ENCODE measurements at places on chromosomes 11 and 22. TPM values are rescaled to one million over a fixed set of nuclear protein-coding genes. Genes with fewer than 3 reads are reported as not detected.
A peak's percentile ranks its signal among the peaks of the same experiment; 100 is the strongest.

The MS4A14 gene
- not detected for total RNA-seq

The KCNC1 gene
- not detected for total RNA-seq

GRCh38 chr11:111762981-111763643 is 3.1 kb downstream of the PPP2R1B start:
- 0 out of 2 replicates have a peak, but pooled peaks cover 2% of the 10 kb centered on the region for H3K27me3 ChIP-seq
- no peak for DNase-seq
- H3K36me3 ChIP-seq = peaks cover 57% of the 10 kb centered on the region
- H3K4me1 ChIP-seq = peaks cover 48% of the 10 kb centered on the region
- H3K27ac ChIP-seq = peak overlapping the region; percentile 6

- no peaks in the 10 kb centered on the region for H3K36me3 ChIP-seq
- peaks cover 13% of the 10 kb centered on the region for H3K4me1 ChIP-seq
- DNase-seq = no peak
- H3K4me3 ChIP-seq = no peak overlapping the region
- no peak overlapping the region for H3K27ac ChIP-seq
Measured at GRCh38 chr11:109424901-109425300, 2.9 kb downstream of the C11orf87 start.

DNA sequence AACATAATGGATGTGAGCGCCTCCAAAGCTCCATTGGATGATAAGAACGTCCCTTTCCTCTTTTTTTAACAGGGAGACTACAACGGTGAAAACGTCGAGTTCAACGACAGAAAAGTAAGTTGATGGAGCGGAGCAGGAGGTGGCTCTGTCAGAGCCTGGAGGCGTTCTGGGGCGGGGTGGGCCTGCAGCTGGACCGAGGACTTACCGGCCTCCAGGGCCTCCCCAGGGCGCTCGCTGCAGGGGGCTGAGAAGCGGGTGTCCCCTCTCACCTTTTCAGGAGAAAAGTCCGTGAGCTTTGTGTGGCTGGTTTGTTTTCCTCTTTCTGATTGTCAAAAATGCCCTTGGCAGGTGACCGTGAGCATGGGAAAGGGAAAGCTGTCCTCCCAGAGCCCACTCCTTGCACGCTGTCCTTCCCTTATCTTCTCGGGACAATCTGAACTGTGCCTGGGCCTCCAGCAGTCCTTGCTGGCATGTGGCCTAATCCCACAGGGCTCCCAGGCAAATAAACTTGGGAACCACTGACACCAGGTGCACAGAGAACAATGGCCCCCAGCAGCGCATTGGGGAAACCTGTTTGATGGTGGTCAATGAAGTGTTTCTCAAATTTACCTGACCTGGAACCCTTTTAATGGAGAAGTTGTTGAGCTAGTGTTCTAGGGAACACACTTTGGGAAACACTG is 38.4 kb downstream of the ANO1 start:
- peaks cover 6% of the 10 kb centered on the region for H3K36me3 ChIP-seq
- H3K4me3 ChIP-seq = no peak overlapping the region

DNA sequence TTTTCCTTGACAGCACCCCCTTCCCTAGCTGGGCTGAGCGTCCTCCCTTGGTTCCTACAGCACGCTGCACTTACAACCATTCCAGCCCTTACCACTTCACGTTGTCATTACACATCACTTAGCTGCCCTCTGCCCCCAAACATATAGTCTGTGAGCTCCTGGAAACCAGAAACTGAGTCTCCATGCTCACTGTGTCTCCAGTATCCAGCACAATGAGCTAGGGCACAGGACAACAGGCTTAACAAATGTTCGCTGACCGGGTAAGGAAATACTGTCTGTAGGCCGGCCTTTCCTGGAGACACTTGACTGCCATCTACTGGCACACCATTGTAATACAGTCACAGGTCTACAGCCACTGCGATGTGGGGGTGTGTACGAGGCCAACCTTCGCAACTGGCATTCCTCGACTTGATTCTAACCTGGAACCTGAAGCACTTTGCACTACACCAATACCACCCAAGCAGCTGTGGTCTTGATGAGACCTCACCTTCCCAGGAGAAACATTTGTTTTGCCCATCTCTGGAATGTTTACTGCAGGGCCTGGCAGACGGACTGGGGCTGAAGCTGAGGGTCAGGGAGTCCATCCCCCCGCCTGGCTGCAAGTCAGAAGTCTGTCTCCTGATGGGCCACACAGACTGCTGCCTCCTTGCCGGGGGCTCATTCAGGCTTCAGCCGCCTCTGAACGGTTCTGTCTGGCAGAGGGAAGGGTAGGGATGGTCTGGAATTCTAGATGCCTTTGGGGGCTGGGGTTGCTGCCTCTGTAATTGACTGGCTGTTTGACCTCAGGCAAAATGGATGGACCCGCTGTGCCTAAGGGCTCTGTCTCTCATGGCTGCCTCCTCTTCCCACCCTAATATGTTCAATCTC is 72.0 kb downstream of the SYN3 start:
- peaks cover 21% of the 10 kb centered on the region for H3K4me1 ChIP-seq
- peaks cover 12% of the 10 kb centered on the region for H3K27me3 ChIP-seq
- H3K4me3 ChIP-seq = no peak overlapping the region
- H3K36me3 ChIP-seq = no peaks in the 10 kb centered on the region

GRCh38 chr11:120830085-120830620 is 193.7 kb upstream of the TBCEL start:
- H3K27me3 ChIP-seq = peaks cover 17% of the 10 kb centered on the region
- H3K4me3 ChIP-seq = no peak overlapping the region
- H3K4me1 ChIP-seq = no peaks in the 10 kb centered on the region
- no peak for DNase-seq
- no peaks in the 10 kb centered on the region for H3K36me3 ChIP-seq

- DNase-seq = no peak
- peaks cover 7% of the 10 kb centered on the region for H3K27me3 ChIP-seq
- no peaks in the 10 kb centered on the region for H3K36me3 ChIP-seq
- H3K4me1 ChIP-seq = peaks cover 27% of the 10 kb centered on the region
- no peak overlapping the region for H3K27ac ChIP-seq
Measured at GRCh38 chr11:11382858-11383532, 29.9 kb upstream of the CSNK2A3 start.

- no peak overlapping the region for H3K27ac ChIP-seq
- no peak for DNase-seq
Measured at GRCh38 chr22:44522526-44523170, 24.6 kb upstream of the RTL6 start.

GRCh38 chr11:78841456-78842060 is 266.9 kb upstream of the NARS2 start:
- no peak for DNase-seq
- no peaks in the 10 kb centered on the region for H3K27me3 ChIP-seq
- no peaks in the 10 kb centered on the region for H3K36me3 ChIP-seq
